Activated naive CD4-positive, alpha-beta T cell treated with anti-CD3 and anti-CD28 coated beads for 36 hours (primary cell): ENCODE measurements at places on chromosomes 12 and 14.

DNA sequence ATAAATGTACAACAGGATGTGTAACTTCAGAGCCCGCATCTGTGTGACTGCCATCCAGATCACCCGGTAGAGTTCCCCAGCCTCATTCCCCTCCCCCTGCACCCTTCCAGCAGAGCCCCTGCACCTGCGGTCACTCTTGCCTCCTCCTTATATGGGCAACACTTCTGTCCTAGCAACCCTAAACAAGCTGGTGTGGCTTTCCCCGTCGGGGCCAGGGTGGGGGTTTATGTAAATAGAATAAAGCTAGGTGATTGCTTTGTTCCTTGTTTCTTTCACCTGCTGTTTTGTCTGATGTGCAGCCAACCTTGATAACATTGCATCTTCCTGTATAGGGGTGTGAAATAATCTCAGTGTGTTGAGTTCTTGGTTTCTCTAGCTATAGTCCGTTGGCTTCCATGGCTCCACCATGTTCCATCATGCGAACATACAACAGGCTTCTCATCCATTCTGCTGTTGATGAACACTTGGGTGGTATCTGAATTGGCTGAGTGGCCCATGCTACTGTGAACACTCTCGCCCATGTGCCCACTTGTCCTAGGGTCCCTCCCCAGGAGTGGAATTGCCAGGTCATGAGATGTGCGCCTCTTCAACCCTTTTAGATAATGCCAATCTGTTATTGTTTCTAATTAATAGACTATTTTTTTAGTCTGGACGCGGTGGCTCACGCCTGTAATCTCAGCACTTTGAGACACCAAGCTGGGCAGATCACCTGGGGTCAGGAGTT is 102.2 kb downstream of the KIF26A start:
- no peak for DNase-seq

- no peak for DNase-seq
Observed at GRCh38 chr12:39966721-39967120, 139.2 kb downstream of the SLC2A13 start.

DNA sequence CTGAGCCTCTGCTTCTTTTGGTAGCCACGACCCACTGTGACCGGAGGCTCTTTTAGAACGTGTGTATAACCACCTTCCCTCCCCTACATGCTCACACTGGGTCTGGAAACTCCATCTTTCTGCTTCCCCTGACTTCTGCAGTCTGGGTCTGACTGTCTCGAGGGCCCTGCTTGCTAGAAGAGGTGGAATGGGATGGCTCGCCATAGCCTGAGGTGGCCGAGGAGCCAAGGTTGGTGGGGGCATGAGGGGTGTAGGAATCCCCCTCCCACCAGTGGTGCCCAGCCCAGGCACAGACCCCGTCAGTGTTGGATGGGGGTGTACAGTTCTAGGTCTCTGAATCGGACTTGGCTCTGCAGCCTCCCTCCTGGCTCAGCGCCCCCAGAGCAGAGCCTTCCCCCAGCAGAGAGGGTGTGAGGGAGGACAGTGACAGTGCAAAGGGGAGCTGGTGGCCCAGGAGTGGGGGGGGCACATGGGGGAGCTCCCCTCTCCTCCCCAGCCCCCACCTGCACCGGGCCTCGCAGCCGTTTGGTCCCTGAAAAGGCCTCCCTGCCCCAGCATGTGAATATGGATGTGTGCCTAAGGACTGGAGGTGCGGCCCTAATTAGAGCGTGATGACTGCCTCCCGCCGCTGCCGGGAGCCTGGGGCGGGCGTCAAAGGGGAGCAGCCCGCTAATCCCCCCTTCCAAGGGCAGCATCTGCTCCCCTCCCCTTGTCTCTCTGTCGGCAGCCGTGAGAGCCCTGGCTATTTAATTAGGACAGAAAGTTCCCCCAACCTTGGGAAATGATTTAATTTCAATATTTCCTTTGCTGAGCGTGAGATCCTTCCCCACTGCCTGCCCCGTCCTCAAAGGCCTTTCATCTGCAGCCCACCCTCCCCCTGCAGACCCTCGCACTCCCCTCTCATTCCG is 196.2 kb upstream of the C14orf180 start:
- no peak for DNase-seq

DNA sequence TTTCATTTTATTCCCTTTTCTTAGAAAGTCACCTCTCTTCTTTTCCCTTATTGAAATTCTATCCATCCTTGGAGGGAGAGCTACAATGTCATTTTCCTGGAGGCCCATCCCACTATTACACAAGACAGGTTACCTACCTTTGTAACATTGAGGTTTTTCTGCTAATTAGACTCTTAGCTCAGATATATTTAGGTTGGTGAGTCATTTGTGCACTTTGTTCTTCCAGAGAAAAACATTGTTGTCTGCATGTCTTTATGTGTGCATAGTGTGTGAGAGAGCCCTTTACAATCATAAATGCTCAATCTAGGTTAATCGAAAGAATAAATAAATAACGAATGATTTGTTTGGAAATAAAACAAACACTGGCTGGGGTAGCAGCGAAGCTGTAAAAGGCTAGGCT is 191.8 kb downstream of the DACT1 start:
- DNase-seq: no peak

- no peak for DNase-seq
Observed at GRCh38 chr12:56683-57346, 9.8 kb upstream of the IQSEC3 start.

DNA sequence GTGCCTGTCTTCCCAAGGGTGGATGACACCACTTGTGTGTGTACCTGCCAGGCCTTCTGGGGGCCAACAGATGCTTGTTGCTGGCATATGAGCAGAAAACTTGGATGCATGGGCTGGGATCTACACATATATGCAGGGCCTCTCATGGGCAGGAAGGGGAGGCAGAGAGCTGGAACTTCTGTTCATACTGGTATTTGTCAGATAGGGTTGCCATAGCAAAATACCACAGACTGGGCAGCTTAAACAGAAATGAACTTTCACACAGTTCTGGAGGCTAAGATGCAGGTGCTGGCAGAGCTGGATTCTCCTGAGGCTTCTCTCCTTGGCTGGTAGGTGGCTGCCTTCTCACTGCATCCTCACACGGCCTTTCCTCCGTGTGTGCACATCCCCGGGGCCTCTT is 121.8 kb downstream of the SUDS3 start:
- DNase-seq: no peak

DNA sequence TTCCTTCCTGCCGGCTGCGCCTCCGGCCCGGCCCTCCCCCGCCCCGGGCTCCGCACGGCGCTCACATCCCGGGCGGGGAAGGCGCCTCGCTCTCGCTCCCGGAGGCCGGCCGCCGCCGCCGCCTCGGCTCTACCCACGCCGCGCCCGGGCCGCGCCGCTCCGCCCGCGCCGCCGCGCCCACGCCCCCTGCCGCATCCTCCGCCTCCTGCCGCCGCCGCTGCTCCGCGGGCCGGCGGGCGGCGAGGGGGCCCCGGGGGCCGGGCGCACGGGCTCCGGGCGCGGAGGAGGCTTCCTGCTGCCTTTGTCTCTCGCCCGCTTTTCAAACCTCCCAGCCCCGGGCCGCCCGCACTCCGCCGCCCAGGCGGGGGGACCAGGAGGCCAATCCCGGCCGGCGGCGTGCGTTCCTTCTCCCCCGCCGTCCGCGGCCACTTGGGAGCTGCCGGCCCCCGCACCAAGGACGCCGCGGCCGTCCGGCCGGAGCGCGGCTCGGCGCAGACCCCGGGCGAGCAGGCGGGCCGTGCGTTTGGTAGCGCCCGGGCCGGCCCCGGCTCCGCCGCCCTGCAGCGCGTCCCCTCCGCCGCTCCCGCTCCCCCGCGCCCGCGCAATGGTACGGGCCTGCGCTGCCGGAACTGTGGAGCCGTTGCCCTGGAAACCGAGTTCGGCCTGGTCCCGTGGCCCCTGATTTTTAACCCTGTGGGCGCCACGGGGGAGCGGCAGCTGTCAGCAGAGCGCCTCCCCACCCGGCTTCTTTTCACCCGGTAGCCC is at the start of gene FBXL14:
FBXL14 (minus strand) TSS at position 321 of the 765 bp plus-strand sequence. CDS start 515 bp downstream, outside the sequence.
- peak; percentile 88 for DNase-seq

DNA sequence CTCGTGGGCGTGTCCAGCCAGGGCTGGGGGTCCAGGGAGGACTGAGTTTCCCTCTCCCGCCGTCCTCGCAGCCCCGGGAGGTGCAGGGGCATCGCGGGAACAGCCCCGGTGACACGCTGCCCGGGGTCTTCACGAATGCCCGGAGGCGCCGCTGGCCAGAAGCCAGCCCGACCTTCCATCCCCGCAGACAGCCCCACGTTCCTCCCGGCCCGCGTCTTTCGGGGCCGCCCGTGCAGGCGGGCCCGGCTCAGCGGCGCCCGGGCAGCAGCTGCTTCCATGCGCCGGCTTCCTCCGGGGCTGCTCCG is 827 bp upstream of the TEDC1 start:
- DNase-seq: no peak

GRCh38 chr12:21169878-21170472 is 39.0 kb downstream of the SLCO1B1 start:
- DNase-seq: peak; percentile 47

DNA sequence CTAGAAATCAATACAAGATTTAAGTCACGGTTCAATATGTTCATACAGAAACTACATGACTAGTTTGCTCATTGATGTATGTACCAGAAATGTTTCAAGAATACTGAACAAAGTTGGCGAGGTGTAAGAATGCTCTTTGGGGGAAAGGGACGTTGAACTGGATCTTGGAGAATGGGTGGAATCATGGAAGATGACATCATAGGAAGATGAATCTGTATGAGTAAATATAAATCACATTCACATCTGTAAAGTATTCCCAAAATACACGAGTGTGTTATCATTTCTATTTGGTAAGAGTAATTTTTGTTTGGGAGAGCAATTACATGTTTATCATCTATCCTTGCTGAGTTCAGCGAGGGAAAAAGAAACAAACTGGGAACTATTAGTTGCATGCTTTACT is 162.2 kb upstream of the TMTC1 start:
- no peak for DNase-seq

- DNase-seq: no peak
Observed at GRCh38 chr14:53545217-53545616, 392.1 kb upstream of the DDHD1 start.

DNA sequence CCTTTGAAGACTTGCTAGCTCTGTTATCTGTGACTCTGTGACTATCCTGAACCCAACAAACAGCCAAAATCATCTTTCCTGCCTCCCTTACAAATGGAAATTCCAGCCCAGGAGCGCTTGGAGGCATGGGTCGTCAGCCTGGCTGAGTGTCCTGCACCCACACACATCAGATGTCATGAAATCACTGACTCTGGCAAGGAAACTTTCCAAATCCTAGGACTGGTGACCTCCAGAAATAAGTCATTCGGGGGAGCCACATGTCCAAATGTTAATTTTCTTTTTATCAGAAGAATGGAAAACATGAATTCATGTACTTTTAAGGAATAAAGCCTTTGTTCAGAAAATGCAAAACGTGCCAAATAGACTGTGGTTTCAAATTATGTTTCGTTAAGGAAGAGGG is 96.3 kb upstream of the EVL start:
- DNase-seq: no peak

- DNase-seq: no peak
Observed at GRCh38 chr12:112317481-112317880, 64.8 kb downstream of the HECTD4 start.

- no peak for DNase-seq
Observed at GRCh38 chr12:123801573-123802178, 39.6 kb downstream of the DNAH10 start.

DNA sequence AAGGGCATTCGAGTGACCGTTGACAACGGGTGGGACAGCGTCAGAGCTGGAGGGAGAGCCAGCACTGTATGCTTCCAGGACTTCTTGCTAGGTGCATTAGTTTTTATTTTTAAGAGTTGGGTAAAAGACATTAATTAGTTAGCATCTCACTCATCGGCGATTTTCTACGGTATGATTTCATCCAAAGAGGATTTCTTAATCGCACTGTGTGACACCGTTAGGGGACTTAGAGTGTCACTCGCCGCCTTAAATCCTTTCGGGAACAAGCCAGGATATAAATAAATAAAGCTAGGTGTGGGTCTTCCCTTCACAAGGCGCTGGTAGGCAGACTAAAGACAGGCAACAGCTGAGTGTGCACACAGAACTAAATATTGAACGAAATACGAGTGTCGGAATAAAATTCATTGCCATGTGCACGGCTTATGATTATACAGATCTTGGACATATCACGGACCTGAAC is 869 bp upstream of the NOVA1 start:
- DNase-seq: no peak

DNA sequence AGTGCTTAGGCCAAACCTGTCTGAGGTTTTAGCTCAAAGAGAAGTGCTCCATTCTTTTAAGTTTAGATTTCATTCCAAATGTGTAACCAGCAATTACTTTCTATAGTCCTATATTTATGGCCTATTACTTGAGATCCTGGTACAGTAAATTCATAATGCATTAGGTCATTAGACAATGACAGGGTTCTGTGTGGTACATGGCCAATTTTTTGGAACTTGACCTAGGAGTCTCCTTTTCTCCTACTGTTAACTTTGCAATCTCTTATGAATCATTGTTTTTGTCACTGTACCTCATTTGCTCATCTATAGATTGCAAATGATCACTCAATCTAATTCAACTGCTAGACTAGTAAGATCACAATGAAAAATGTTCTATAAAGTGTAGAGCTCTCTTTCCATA is 136.7 kb downstream of the PDE3A start:
- no peak for DNase-seq

- no peak for DNase-seq
Observed at GRCh38 chr12:93603762-93604161, 31.3 kb downstream of the SOCS2 start.

DNA sequence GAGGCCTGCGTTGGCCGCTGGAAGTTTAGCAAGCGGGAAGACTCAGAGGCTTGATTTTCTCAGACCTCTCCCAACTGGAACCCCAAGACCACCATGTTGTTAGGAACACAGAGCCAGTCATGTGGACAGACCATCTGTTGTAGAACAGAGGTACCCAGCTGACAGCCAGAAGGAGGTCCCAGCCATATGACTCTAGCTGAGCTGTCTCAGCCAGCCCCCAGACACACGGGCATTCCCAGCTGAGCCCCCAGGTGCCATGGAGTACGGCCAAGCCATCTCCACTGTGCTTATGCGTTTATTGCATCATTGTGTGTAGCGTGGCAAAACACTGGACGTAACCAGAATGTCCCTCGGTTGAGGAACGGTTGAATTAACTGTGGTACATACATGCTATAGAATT is 421.9 kb downstream of the TMEM132D start:
- no peak for DNase-seq

DNA sequence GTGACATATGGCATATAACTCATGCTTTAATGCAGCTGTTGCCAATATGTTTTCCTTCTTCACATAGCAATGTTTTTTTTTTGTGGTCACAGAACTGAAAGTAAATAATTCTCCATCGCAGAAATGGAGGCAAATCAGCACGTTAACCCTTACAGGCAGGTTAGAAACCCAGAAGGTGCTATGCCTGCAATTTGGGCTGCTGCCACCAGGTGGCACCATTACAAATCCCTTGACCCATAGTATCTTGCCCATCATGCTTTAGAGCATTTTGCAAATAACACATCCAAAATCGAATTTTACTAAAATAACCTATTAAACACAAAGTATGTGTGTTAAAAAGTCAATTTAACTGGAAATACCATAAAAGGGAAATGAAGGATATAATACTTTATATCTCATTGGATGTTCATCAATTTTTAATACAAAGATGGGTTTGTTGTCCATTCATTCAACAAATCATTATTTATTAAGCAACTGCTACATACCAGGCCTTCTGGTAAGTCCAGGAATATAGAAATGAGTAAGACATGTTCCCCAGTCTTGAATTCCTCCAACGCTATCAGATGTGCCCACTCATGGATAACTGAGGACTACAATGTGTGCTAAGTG is 340.1 kb downstream of the GLT1D1 start:
- peak; percentile 29 for DNase-seq

- no peak for DNase-seq
Observed at GRCh38 chr14:78297858-78298257, 127.7 kb downstream of the NRXN3 start.
